ENCODE measurements at places on chromosomes 3 and 15.

DNA sequence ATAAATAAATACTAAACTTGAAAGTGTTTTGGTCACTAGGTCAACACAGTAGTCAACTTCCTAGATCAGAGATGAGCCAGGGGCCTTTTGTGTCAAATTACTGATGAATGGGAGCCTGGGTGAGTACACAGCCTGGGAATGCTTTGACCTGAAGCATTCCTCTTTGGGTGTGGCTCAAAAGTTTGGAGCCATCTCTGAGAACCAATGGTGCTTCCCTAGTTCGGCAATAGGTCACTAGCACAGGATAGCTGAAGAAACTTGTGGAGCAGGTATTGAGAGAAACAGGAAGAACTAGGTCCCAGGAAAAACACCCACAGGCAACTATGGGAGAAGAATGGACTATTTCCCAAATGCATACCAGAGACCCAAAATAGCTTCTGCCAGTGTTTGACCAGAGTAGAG lies 56.6 kb upstream of the PLXND1 start:
- no peak for DNase-seq

GRCh38 chr3:170247875-170248274 lies 25.7 kb downstream of the PRKCI start:
- DNase-seq: no peak

DNA sequence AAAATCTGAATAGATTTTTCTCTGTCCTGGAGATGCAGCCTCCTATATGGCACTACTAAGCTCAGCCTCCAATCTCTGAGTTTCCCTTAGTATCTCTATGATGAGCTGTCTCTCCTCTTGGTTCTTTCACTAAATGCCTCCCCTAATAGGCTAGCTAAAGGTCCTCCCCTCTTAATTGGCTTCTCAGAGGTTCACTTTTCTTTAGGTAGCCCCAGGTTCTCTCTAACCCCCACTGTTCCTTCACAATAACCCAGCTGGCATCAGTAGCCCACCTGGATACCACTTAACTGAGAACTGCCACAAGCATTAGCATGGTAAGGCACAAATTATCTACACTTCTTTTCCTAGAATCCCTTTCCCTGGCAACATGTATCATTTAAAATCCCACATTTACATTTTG lies 523.2 kb downstream of the IGSF11 start:
- DNase-seq: no peak

- DNase-seq: no peak
Observed at GRCh38 chr3:115248274-115248673, 101.2 kb upstream of the ZBTB20 start.

DNA sequence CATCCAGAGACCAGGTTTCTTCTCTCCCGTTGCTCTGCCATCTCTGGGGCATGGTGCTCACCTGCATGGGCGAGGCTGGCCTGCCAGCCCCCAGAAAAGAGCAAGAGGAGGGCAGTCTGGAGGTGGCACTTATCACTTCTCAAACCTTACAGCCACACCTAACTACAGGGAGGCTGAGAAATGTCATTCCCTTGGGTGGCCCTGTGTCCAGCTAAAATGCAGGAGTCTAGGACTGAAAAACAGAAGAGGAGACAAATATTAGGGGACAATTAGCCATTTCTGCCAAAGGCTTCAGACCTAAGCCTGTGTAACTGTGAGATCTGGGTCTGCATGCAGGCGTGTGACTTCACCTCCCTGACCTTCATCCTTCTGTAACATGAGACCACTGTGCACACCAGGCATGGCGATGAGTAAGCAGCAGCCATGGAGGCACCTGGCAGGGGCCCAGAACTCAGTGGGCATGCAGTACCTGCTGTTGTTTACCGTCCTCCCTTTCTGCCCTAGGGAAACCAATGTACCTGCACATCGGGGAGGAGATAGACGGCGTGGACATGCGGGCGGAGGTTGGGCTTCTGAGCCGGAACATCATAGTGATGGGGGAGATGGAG lies 83.4 kb downstream of the MESD start:
- DNase-seq: no peak

GRCh38 chr3:191244242-191244867 lies 45.3 kb downstream of the OSTN start:
- no peak for DNase-seq

GRCh38 chr3:13564751-13565560 lies 16.0 kb downstream of the FBLN2 start:
- DNase-seq: no peak

- no peak for DNase-seq
Observed at GRCh38 chr15:98854496-98854895, 153.1 kb downstream of the PGPEP1L start.

GRCh38 chr3:98034036-98034435 lies 1.1 kb downstream of the GABRR3 start:
- no peak for DNase-seq

DNA sequence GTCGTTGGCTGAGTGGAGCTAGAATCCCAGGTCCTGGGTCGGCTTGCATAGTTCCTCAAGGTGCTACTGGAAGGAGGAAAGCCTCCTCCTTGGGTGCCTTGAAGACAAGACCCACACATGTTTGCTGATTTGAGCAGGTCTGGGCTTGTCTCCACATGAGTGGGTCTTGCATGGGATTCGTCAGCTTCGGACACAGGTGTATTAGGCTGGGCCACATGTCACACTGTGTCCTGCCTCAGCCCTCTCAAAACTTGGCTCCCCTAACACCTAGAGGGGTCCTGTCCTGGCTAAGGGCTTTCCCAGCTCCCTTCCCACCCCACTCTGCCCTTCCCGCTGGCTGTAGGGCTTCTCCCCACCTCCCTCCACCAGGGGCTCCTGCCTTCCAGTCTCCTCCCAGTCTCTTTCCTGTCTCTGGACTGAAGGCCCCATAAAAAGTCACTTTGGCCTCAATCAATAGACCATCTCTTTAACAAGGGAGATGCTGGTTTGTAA lies 73.0 kb upstream of the ADPGK start:
- DNase-seq: no peak

DNA sequence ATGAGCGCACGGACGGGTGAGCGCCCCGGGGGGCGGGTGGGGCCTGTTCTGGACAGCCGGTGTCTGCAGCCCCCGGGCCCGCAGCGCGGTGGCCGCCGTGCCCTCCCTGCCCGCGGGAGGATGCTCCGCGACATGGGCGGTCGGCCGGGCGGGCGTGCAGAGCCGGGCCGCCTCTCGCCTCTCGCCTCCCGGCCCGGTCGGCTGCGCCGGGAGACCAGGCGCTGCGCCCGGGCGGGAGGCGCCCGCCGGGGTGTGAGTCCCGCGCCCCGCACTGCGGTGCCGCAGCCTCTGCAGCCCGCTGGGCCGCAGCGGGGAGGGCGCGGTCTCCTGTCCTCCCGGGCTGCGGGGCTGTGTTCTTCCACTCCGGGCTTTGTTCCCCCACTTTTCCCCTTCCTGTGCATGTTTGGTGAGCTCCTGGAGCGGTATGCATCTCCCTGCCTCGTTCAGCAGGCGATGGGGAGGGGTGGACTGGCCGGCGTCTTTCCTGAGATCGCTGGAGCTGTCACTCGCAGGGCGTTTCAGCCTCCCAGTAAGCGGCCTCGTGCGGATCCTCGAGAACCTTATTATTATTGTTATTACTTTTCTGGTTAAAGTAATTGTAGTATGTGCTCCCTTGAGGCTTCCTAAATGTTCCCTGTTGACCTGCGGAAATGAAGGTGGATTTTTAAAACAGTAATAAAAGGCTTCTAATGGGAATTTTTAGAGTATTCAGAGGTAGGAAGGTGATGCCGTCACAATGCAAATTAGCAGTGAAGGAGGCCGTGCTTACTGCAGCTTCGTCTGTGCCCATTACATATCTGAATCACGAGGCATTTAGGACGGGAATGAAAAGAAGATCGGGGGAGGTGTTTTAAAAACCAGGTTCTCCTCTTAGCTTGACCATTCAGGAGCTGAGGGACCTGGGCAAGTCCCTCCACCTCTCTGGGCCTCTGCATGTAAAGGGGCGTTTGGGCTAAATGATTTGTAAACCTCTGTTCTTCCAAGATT lies 593 bp downstream of the TMOD2 start:
- no peak for DNase-seq

DNA sequence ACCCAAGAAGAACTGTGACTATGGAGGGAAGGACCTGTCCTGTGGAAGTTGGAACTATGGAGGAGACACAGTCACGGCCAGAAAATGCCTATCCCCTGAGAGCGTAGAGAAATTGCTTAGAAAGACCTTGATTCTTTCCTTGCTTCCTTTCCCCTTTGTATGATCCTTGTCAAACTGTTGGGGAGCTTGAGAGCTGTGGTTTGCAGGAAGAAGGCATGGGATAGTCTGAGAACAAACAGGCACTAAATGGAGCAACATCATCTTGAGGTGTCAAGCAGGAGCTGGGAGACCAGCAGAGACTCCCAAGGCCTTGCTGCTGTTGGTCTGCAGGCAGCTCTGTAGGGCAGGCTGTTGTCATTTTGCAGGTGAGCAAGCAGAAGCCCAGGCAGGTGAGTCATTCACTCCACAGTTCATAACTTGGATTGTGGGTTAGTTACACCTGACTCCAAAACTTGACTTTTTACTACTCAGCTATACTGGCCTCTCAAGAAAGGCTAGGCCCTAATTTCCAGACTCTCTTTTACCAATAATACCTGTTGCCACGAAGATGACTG lies 298.9 kb downstream of the LRTM1 start:
- no peak for DNase-seq

- no peak for DNase-seq
Observed at GRCh38 chr3:46427916-46428833, 21.1 kb downstream of the CCRL2 start.

GRCh38 chr3:195178124-195178910 lies 92.6 kb downstream of the XXYLT1 start:
- no peak for DNase-seq

GRCh38 chr3:123081718-123082369 lies 15.0 kb downstream of the PDIA5 start:
- DNase-seq: no peak

- DNase-seq: no peak
Observed at GRCh38 chr3:140636406-140637138, 41.3 kb upstream of the TRIM42 start.

- DNase-seq: no peak
Observed at GRCh38 chr15:40906991-40907802, 12.9 kb downstream of the VPS18 start.

GRCh38 chr15:66931768-66932633 lies 133.4 kb upstream of the SMAD3 start:
- no peak for DNase-seq

DNA sequence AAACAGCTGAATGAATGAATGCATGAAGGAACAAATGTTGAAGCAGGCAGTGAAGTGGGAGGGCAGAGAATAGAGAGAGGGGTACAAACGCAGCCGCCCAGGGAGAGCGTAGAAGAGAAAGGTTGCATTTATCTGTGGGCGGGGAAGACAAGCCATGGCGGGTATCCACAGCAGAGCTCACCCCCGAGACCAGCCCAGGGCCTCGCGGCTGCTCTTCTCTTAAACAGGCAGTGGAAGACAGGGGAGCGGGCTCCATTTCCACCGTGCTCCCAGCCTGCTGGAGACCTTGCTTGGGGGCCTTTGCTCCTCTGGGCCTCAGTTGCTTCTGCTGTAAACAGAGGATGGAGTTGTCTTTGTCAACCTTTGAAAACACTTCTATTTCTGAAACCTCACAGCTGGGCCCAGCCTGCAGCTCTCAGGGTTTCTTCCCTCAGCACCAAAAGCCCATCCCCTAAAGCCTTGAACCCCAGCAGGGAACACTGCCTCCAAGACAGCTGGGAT lies 259.5 kb downstream of the UACA start:
- no peak for DNase-seq

DNA sequence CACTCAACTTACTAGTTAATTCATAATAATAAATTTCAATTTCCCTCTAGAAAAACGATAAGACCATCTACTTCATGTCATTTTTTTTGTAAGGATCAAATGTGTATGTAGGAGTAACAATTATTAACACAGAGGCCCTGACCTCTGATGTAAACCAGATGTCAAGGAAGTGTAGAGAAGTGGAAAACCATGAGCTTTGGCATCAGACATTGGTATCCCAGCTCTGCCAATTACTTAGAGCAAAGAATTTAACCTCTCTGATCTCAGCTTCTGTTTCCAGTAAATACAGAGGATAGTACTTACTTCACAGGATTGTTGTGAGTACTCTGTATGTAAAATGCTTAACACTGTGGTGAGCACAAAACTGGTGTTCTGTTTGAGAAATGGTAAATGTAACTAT lies 17.5 kb downstream of the AQR start:
- no peak for DNase-seq

- DNase-seq: no peak
Observed at GRCh38 chr3:170765419-170766078, 104.4 kb downstream of the RPL22L1 start.

- no peak for DNase-seq
Observed at GRCh38 chr3:172208586-172209332, 169.4 kb downstream of the FNDC3B start.

GRCh38 chr3:56468184-56469106 lies at the start of gene ERC2:
TSS of gene ERC2 (minus strand) at chr3:56468467.
- DNase-seq: no peak

- no peak for DNase-seq
Observed at GRCh38 chr15:67852418-67852817, 12.6 kb upstream of the RNU6-1 start.

DNA sequence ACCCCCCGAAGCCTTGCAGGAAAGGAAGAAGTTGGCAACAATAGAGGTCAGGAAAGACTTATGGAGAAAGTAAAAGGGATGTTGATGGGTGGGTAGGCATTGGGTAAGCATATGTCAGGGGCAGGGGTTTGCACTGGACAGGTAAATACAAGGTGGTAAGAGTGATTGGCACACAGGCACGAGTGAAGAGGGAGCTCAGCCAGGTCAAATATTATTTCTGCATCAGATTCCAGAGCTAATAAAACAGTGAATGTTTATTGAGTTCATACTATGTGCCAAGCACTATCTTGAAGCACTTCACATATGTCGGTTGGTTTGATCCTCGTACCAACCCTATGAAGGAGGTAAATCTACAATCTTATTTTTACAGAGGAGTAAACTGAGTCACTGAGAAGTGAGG lies 6.6 kb downstream of the CLSTN2 start:
- no peak for DNase-seq

- DNase-seq: no peak
Observed at GRCh38 chr3:30142946-30143345, 463.5 kb upstream of the TGFBR2 start.

DNA sequence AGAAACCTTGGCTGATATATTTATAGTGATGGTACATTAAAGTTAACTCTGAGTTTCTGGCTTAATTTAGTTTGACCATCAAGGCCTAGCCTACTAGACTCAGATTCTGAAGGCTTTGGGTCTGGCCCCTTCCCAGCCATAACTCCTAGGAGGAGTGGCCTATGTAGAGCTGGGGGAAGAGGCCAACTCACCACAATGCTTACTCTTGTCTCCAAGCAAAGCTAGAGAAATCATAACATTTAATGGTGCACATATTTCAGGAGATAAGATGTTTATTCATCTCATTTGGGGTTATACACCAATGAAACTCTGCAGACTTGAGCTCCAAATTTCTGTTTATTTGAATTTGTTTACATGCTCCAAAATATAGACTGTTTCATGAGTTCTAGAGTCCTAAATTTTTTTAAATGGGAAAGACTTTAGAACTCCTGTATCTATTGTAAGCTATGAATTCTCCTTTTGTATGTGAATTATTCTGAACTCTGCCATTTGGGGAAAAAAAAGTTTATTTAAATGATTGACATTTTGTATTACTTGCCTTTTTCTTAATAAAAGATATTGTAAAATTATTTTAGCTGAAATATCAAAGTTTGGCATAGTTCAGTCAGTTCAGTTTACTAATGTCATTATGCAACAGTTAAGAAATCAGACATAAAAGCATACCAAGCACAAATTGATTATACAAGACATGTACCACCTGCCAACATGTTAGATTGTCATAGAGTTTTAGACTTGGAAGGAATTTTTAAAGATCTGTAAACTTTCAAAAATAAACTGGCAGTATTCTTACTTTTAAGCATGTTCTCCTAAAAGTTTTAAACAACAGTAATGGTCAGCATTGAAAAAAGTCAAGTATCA lies 143.4 kb upstream of the NR2E3 start:
- DNase-seq: no peak
